ENCODE measurements at places on chromosomes 5 and 9.

GRCh38 chr9:115305543-115305942 is 187.6 kb upstream of the TNC start:
- DNase-seq: no peak

DNA sequence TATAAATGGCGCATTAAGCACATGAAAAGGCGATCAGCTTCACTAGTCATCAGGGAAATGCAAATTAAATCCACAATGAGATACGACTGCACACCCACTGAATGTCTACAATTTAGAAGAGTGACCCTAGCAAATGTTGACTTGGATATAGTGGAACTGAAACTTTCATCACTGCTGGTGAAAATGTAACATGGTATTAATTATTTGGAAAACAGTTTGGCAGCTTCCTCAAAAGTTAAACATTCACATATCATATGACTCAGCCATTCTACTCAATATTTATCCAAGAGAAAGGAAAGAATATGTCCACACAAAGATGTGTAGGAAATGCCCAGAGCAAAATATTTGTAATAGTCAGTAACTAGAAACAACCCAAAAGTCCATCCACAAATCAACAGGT is 146.5 kb downstream of the LPAR1 start:
- no peak for DNase-seq

- DNase-seq: no peak
These were observed 39.3 kb upstream of the ORM1 start for GRCh38 chr9:114283551-114284111.

DNA sequence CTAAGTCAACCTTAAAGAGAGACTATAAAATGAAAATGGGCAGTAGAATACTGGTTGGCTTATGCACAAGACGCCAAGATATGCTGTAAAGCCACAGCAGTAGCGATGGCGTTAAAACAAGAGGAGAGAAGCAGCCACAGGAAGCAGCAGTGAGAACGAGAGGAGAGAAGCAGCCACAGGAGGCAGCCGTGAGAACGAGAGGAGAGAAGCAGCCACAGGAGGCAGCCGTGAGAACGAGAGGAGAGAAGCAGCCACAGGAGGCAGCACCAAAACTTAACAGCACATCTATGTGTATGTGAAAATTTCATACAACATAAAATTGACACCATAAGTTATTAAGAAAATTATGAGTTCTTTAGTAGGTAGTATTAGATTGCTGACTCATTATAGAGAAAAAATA is 2318.6 kb upstream of the ACO1 start:
- DNase-seq: no peak

GRCh38 chr5:131749138-131749537 is 47.7 kb downstream of the FNIP1 start:
- DNase-seq: peak; percentile 33

GRCh38 chr5:41559184-41559583 is 48.8 kb upstream of the PLCXD3 start:
- DNase-seq: no peak

DNA sequence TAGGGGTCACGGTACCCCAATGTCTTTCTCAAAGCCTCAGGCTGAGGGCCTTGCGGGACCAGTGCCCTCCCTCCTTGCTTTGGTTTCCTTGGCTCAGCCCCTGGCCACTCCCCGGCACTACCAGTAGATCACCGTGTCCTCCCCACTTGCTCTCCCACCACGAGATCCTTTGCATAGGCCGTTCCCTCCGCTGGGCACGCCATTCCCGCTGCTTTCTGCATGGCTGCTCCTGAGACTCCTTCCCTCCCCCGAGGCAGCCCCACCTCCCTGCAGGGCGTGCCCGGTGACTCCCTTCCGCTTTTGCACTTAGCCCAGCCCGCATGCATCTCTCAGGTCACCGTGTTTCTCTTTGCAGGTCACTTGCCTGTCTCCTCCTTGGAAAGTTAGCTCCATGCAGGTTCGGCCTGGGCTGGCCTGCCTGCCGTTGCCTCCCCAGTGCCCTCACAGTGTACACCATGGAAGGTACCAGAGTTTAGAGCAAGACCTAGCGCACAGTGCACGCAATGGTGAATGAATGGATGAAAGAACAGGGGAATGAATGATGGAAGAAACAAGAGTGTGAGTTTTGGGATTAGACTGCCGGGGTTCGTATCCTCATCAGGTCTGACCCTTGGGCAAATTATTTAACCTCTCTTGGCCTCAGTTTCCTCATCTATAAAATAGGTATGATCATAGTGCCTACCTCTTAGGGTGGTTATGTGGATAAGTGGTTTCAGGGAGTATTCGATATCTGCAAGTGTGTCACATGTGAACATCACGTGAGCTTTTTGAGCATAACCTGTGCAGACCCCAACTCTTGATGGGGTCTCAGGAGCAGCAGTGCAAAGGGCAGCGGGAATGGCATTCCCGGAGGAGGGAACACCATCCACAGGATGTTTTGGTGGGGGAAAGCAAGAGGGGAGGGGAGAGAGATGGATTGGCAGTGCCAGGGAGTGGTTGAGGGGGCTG is 214.3 kb downstream of the C9orf50 start:
- DNase-seq: peak; percentile 49
